ENCODE measurements at places on chromosomes 13 and 19.

DNA sequence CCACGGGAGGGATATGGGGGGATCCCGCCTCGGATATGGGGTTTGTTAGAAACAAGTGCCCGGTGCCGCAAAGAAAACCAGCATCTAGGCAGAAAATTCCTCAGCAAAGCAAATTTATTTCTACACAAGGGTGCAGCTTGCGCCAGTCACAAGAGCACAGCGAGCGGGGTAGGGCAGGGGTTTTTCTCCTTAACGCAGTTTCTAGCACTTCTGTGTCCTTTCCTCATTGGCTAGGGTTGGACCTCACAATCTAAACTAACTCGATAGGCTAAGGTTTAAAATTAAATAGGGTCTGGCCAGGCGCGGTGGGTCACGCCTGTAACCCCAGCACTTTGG, 595 bp downstream of the ZNF440 start:
- DNase-seq: peak; percentile 23

- peak; percentile 95 for DNase-seq
These were observed 989 bp upstream of the SSC5D start for GRCh38 chr19:55486971-55487923.

DNA sequence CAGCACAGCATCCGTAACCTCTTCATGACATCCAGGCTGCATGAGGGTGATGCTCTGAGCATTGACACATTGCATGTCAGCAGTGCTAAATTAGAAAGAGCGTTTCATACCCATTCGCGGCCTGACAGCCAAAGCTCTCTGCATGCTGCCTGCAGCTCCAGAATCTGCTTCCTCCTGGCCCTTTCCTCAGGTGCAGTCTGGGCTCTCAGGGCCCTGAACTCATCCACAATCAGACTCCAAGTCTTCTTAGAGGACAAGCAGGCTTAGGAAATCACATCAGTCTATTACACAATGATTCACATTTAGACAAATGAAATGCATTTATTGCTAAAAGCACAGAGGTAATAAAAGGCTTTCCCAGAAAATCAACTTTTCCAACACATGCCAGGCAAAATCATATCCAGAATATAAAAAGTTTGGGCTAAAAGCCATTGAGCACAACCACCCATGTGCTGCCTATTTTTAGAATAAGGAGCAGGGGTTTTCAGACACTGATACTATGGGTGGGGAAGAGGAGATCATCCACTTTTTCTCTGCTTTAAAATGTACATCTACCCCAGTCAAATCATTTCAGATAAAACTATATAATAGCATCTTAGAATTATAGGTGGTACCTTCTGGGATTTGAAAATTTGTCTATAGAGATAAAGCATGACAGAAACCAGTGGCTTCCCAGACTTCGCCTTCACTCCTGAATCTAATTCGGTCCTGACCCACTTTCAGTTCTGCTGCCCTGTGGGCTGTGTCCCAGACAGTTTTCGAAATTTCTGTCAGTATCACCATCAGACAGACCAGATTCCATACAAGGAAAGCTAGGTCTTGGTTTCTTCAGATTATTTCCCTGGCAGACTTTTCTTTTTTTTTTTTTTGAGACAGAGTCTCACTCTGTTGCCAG, 109.3 kb downstream of the COL4A2 start:
- DNase-seq: no peak

GRCh38 chr13:114129649-114130062, 2.8 kb downstream of the RASA3 start:
- DNase-seq: no peak

DNA sequence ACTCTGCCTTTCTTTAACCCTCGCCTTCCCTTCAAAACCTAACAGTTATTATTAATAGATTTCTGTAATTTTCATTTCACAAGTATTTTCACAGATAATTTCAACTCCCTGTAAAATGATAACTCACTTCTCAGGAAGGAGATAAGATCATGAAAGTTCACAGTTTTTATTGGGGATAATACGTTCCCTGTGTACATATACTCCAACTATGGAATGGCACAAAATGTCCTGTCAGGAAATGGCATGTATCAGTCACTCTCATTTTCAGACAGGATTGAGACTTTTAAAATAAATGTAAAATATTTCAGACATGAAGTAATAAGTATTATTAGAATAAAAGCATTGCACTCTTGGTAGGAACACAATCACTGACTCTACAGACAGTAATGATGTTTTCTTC, 932 bp upstream of the TRAPPC2B start:
- no peak for DNase-seq

- DNase-seq: peak; percentile 76
These were observed 32.8 kb downstream of the TMEM161A start for GRCh38 chr19:19105365-19106055.

DNA sequence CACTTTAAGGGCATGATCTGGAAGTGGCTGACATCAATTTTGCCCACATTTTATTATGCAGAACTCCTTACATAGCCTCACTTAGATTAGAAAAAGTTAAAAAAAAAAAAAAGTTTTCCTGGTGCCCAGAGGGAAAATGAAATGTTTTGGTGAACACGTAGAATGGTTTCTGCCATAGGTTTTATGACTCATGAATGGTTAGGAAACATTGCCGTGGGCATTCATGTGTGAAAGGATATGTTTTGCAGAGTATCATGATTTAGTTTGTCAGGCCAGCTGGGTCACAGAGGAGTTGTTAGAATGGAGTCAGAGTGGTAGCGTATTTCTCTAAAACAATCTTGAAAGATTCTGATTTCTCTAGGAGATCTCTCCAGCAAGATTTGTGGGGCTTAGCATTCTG, 133.8 kb downstream of the MRPL57 start:
- DNase-seq: peak; percentile 68

DNA sequence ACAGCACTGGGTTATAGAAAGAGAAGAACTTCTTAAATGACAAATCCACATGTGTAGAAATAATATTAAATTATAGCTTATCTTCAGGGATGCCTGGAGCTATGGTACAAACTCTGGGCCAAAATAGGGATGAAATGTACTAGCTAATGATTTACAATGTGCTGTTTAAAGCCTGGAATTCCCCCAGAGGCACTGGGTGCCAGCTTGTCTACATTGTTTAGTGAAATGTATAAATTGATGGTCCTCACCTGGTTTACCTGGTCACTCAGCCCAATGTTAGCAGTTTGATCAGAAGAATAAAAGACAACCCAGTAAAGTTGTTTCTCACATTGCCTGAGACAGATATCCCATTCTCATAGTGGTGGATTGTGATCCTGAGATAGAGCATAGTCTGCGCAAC, 597.2 kb downstream of the DIAPH3 start:
- no peak for DNase-seq

GRCh38 chr13:29936051-29936813, 85.8 kb upstream of the UBL3 start:
- DNase-seq: no peak

DNA sequence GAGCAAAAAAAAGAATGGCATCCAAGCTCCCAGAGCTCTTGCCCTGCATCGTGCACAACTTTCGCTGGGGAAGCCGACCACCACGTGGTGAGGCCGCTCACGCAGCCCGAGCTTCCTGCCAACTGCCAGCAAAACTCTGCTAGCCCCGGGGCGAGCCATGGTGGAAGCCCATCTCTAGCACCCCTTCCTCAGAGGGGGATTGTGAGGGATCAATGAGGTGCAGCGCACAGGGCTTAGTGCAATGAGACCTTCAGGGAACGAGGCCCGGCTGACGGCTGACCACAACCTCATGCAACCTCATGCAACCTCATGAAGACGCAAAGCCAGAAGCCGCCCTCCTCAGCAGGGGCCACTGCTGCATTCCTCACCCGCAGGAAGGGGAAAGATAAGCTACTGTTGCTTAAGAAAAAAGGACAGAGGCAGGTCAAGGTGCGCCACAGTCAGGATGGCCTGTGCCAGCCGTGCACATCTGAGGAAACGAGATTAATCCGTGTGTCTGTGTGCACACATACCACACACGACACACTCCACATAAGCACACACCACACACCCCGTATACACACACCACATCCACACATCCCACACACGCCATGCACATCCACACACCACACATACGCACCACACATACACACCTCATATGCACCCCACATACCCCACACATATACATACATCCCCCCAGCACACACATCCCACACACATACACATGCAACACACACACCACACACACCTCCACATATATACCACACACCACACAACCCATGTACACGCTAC, 9.6 kb downstream of the HSPBP1 start:
- DNase-seq: no peak

- no peak for DNase-seq
These were observed 10.3 kb downstream of the TNFSF9 start for GRCh38 chr19:6540918-6541689.

DNA sequence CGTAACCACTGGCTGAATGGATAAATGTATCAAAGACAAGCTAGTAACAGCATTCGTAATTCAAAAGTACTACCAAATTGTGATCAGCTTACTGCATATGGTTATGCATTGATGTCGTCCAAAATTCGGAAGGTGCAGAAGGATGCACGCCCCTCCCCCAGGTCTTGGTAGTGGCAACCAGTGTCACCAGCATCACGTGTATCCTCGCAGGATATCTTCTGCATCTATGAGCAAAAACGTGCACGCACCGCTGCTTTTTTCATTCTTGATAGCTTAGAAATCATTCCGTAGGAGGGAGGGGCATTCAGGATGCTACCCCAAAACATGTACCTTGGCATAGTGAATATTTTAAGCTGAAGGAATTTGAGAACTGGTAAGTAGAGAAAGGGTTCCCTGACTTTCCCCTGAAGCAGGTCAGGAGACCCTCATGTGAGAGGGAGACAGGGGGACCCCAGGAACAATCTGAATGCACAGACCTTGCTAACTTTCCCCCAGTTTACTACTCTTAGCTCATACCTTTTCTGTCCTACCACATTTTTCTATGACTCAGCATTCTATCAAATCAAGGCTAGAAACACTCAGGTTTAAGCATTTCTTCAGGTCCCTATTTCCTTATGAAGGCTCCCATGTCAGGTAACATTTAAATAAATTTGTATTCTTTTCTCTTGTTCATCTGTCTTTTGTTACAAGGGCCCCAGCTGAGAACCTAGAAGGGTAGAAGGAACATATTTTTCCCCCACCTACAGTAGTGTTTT, 61.2 kb upstream of the TM9SF2 start:
- DNase-seq: no peak

- DNase-seq: no peak
These were observed 1.2 kb downstream of the ZNF256 start for GRCh38 chr19:57946316-57946715.

- no peak for DNase-seq
These were observed 21.9 kb downstream of the LCP1 start for GRCh38 chr13:46160065-46160464.

DNA sequence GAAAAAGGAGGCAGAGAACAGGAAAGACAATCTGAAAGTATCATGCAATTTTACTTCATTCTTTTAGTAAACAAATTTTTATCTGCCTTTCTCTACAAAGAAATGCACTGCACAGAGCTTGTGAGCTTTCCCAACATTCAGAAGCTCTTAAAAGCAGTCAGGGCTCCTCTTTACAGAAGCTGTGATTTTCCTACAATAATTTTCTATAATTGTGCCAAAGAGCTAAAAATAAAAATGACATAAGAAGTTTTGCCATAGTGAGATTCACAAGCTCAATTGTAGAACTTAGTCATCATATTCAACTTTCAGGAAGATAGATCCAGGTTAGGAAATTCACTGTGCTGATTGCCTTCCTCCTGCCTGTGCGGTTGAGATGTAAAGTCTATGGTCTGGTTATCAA, 341.4 kb downstream of the PCDH9 start:
- no peak for DNase-seq

- DNase-seq: peak; percentile 92
These were observed 301.6 kb downstream of the SLITRK6 start for GRCh38 chr13:85497652-85498051.
